ENCODE measurements at places on chromosomes 13 and 19. TPM values are rescaled to one million over a fixed set of nuclear protein-coding genes. Genes with fewer than 3 reads are reported as not detected.

METTL21C gene
- not detected for polyA plus RNA-seq

PDX1 gene
- not detected for polyA plus RNA-seq

ZNF837 gene
- polyA plus RNA-seq: 2.5 TPM

ZNF491 gene
- 0.53 TPM for polyA plus RNA-seq

UBA52 gene
- 709 TPM for polyA plus RNA-seq

S1PR4 gene
- polyA plus RNA-seq: 2.4 TPM

LPAR6 gene
- 87.5 TPM for polyA plus RNA-seq

NLRP4 gene
- not detected for polyA plus RNA-seq

KLF2 gene
- 12.1 TPM for polyA plus RNA-seq

BCL3 gene
- 107 TPM for polyA plus RNA-seq

ATP4B gene
- 0.04 TPM for polyA plus RNA-seq

RASL11A gene
- polyA plus RNA-seq: 4.4 TPM

CABP5 gene
- not detected for polyA plus RNA-seq

ZIC2 gene
- 0.11 TPM for polyA plus RNA-seq

C5AR1 gene
- polyA plus RNA-seq: 0.96 TPM

TMEM150B gene
- 0.12 TPM for polyA plus RNA-seq

MAP4K1 gene
- polyA plus RNA-seq: 3.3 TPM

KLK2 gene
- polyA plus RNA-seq: not detected

PLPPR3 gene
- polyA plus RNA-seq: not detected

RHPN2 gene
- 0.76 TPM for polyA plus RNA-seq

SPRY2 gene
- polyA plus RNA-seq: 5.3 TPM

CDX2 gene
- polyA plus RNA-seq: 0.01 TPM

GDF15 gene
- 2.8 TPM for polyA plus RNA-seq

ETV2 gene
- 5.6 TPM for polyA plus RNA-seq

MCEMP1 gene
- 0.09 TPM for polyA plus RNA-seq

TSSK6 gene
- polyA plus RNA-seq: 1.2 TPM

ANGPTL4 gene
- 27.2 TPM for polyA plus RNA-seq

ZNF790 gene
- 2.9 TPM for polyA plus RNA-seq

TUBA3C gene
- polyA plus RNA-seq: not detected

SIAH3 gene
- polyA plus RNA-seq: 0.01 TPM

PINLYP gene
- 13.5 TPM for polyA plus RNA-seq

OLFM4 gene
- polyA plus RNA-seq: 1.3 TPM

COL4A2 gene
- polyA plus RNA-seq: 39.2 TPM

OSCAR gene
- 1.0 TPM for polyA plus RNA-seq

PDE4C gene
- polyA plus RNA-seq: 0.07 TPM

AP1M2 gene
- polyA plus RNA-seq: 54.2 TPM

POU2F2 gene
- 0.39 TPM for polyA plus RNA-seq

ZNF43 gene
- polyA plus RNA-seq: 1.6 TPM

RELB gene
- 7.2 TPM for polyA plus RNA-seq

TMEM38A gene
- 1.3 TPM for polyA plus RNA-seq

CARM1 gene
- 35.7 TPM for polyA plus RNA-seq

RASGRP4 gene
- 0.24 TPM for polyA plus RNA-seq

KLK11 gene
- 345 TPM for polyA plus RNA-seq

ZNF730 gene
- polyA plus RNA-seq: 0.10 TPM

F10 gene
- polyA plus RNA-seq: 4.5 TPM

ATP1A3 gene
- polyA plus RNA-seq: 0.12 TPM

CD70 gene
- 0.26 TPM for polyA plus RNA-seq
